ENCODE measurements at places on chromosomes 1 and 21. TPM values are rescaled to one million over a fixed set of nuclear protein-coding genes. Genes with fewer than 3 reads are reported as not detected.

- DNase-seq, result no peak
These were observed 2.7 kb downstream of the DDX20 start for GRCh38 chr1:111758373-111758772.

DNA sequence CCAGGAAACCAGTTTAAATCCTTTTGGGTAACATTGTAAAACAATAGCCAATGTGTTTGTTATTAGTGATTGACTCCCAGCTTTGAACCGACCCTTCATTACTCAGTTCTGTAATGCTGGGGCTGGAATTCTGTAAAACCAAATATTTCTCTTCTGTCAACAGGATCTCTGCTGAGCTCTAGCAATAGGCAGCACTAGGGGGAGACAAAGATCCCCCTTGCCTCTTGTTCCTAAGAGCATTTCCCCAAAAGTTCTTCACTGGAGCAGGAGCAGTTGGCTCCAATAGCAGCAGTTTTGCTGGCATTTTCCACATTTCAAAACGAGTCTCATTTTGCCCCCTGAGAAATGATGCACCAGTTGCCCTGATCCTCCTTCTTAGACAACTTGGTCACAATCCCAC, 1671.1 kb downstream of the MRPL39 start:
- no peak for DNase-seq

GRCh38 chr1:183331091-183331742, 87.0 kb downstream of the NMNAT2 start:
- no peak for DNase-seq

- DNase-seq, result no peak
These were observed 1.6 kb downstream of the CDC42 start for GRCh38 chr1:22053861-22054770.

KPRP gene
- total RNA-seq, result not detected

LRRIQ3 gene
- 1.1 TPM for total RNA-seq

Measured in PC-9 (cell line).